Activated effector memory CD4-positive, alpha-beta T cell treated with anti-CD3 and anti-CD28 coated beads, Interleukin-2, amount 50 U/mL, for 16 hours (primary cell): ENCODE measurements at places on chromosomes 4 and X.

DNA sequence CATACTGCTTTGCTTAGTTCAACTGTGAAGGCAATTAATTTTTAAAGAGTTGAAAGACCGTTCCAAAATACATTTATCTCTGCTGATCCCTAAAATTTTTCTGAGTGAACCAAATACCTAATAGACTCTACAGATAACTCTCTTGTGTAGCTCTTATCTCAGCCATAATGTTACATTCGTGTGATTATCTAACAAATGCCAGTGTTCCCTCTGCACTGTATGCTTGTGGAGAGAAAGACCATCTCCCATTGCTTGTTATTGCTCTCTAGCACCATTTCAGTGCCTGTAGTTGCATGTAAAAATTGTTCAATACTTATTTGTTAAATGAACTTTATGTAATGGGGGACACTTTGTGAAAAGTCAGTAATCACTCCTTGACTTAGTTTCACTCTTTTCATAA is 81.3 kb upstream of the ATOH1 start:
- DNase-seq, result no peak

DNA sequence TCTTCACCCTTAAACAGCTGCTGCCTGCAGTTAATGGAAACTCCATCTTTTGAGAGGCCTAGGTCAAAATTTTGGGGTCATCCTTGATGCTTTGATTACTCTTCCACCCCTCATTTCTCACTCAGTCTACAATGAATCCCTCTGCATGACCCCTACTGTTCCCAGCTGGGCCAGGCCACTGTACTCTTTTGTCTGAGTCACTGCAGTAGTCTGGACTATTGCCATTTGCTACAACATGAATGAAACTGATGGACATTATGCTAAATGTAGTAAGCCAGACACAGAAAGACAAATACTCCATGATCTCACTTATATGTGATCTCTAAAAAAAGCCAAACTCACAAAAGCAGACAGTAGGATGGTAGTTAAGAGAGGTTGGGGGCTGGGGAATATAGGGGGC is 28.3 kb downstream of the STK32B start:
- DNase-seq, result no peak

GRCh38 chrX:48831136-48831908 is 4.1 kb downstream of the PCSK1N start:
- no peak for DNase-seq

DNA sequence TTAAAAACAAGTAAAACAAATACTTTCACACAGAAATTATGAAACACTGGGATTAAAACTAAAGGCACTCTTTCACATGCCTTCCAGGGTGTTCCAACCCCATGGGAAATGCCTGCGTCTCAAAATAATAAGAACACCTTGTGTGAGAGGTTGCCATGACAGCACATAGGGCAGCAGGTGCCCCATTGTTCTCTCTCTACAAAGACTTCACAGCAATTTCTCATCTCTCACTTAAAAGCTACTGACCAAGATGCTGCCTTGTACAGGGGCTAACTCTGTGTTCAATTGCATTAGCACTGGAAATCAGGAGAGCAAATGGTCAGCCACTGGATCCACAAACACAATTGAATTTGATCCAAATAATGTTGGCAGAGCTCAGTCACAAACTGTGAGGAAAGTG is 102.5 kb upstream of the GALNTL6 start:
- no peak for DNase-seq

DNA sequence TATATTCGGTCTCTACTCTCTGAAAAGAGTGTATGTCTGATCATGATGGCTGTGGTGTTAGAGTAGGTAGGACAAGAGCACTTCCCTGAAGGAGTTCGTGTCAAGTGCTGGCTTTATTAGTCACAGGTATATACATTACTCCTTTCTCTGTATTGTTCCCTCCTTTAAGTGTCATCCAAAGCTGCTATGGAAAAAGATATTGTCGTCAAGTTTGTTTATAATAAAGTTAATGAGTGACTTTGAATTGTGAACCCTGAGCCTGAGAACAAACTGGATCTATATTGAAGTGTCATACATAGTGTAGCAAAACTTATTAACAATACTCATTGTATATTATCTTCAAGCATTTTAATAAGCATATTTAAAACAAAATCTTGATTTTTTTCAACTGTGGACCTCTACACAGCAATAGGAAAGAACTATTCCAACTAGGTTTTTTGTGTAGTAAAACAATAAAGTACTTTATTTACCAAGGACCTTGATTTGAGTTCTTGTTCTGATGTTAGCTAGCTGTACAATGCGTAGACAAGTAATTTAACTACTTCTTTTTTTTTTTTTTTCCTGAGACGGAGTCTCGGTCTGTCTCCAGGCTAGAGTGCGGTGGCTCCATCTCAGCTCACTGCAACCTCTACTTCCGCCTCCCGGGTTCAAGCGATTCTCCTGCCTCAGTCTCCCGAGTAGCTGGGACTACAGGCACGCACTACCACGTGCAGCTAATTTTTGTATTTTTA is 177.7 kb downstream of the RAPGEF2 start:
- DNase-seq, result no peak

DNA sequence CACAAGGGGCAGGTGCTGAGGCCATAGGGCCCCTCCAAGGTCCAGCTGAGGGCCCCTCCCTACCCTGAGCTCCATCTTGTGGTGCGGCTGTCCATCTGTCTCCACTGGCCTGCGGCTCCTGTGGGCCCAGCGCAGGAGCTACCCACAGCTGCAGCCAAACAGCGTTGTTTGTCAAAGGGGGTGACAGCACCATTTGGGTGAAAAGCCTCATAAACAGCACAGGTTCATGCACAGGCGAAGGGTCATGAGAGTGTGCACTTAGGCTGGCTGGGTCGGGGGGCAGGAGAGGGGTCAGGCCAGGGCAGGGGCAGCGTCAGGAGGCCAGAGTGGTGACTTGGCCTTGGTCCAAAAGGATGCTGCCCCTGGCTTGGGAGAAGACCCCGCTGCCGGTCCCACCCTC is 32.3 kb downstream of the BLOC1S4 start:
- no peak for DNase-seq

DNA sequence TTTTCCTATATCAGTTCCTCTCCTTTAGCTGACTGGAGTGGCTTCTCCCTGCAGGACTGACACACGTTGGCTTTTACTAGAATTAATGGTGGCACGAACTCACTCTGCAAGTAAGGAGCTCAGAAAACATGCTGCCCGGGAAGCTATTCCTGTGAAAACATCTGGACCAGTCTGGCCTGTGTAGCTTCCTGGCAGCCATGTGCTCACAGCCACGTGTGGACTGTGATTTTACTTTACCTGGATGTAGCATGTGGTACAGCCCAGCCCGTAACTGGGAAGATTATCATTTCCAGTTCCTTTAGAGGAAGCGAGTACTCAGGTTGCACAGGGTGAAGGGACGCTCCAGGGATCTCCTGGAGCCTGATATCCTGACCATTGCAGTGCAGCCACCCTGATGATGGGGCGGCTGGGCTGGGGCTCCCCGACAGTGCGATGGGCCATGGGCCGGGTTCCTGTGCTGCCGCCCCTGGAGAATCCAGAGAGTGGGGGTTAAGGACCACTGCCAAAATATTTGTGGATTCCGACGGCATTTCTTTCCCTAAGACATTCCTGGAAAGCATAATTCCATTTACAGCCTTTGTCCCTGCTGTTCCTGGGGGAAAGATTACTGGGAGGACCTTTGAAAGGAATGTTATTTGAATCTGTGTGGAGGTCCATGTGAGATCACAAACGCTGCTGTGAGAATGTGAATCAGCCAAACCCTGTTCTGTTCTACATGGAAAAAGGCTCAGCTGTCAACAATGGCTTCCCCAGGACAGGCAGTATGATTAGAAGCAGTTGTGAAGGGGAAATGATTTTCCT is 35.0 kb downstream of the PROM1 start:
- DNase-seq, result no peak

DNA sequence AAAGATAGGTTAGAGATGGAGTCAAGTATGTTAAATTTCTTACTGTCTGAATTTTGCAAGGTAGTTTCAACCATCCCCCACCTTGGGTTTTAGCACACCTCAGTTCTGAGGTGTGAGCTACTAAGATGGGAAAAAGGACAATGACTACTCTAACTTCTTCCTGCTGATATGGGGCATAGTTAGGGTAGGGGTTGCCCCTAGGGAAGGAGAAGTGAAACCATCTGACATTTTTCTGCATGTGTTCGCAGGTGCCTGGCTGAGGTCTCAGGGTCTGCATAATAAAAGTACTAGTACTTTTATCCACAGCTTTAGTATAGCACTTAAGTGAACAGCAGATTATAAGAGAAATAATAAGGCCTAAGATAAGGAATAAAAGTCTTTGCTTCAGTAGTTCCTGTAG is 129.5 kb upstream of the CYSLTR1 start:
- DNase-seq, result no peak

DNA sequence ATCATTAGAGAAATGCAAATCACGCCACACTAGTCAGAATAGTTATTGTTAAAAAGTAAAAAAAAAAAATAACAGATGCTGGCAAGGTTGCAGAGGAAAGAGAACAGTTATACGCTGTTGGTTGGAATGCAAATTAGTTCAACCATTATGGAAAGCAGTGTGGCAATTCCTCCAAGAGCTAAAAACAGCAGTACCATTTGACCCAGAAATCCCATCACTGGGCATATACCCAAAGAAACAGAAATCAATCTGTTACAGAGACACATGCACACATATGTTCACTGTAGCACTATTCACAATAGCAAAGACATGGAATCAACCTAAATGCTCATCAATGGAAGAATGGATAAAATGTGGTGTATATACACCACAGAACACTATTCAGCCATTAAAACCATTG is 388.7 kb upstream of the FMR1 start:
- no peak for DNase-seq

GRCh38 chr4:26609391-26609790 is 25.5 kb downstream of the TBC1D19 start:
- DNase-seq, result no peak

GRCh38 chrX:150984169-150984824 is 1.2 kb downstream of the HMGB3 start:
- DNase-seq, result peak; percentile 65
